ENCODE measurements at places on chromosomes 7 and 10.

GRCh38 chr7:17815318-17815717, 125.0 kb downstream of the SNX13 start:
- DNase-seq, result no peak

- no peak for DNase-seq
These were observed 86.6 kb downstream of the FRMPD2 start for GRCh38 chr10:48187713-48188485.

GRCh38 chr7:79513261-79513660, 59.8 kb upstream of the MAGI2 start:
- DNase-seq, result no peak

DNA sequence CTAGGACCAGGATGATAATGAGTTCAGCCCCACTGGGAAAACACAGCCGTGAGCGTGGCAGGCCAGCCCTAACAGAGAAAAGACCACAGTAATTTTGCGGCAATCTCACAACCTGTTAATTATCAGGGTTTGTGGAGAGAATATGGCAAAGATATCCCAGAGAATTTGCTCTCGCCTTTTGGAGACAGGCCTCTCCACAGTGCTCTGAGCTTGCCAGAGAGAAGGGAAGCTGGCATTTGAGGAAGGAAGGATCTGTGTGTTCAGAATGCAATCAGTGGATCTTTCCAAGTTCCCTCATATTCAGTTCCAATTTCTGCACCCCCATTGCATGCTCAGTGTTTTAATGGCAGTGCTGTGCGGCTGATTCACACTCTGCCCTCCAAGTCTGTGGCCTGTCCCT, 60.2 kb downstream of the PLPP4 start:
- DNase-seq, result no peak

GRCh38 chr7:6237011-6237410, 35.4 kb downstream of the CYTH3 start:
- DNase-seq, result no peak

- DNase-seq, result no peak
These were observed 34.0 kb downstream of the LUC7L2 start for GRCh38 chr7:139393621-139394211.

DNA sequence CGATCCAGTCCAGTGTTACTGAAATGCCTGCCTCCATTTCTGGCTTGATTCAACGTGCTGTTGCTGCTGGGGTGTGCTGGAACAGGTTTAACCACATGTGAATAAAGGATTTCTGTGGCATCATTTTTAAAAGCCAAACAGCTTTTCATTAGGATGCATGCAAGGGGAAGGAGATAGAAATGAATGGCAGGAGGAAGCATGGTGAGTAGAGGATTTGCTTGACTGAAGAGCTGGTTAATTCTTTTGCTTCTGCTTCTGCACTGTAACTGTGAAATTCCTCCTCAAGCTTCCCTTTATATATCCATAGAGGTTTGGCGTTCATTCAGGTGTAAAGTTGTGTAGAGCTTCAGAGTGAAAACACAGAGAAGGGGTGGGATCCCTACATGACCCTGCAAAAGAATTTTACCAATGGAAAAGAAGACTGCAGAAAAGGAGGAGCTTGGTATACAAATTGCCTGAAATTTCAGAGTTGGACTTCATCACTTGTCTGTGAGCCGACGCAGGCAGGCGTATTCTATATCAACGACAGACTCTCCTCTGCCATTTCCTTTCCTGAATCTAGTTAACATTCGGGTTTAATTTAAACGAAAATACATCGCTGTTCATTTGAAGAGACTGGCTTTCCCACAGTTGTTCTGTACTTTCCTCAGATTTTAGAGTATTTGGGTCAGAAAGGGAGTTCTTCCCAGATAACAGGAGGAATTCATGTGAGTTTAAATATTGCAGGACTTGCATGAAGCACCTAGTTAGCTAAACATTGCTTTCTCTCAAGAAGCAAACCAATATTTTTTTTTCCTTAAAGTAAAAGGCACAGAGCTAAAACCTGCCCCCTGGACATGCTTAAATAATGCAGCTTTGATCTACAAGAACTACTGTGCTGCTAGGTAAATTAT, at the start of gene SOSTDC1:
SOSTDC1 (minus strand) TSS at position 270 of the 893 bp plus-strand sequence; CDS start at position 200, 70 bp downstream.
- DNase-seq, result no peak

DNA sequence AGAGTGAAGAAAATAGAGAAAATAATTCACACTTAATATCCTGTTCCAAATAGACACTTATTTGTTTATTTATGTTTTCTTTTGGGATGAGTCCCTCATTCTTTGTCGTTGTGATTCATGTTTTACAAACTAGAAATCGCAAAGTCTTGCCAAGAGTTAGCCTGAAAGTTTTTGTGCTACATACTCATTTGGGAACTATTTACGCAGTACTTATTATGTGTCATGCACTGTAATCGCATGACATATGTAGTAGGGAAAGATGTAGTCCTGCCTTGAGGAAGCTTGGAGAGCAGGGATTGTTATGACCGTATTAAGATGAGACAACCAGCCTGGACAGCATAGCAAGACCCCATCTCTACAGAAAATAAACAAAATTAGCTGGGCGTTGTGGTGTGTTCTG, 189.3 kb downstream of the ABCA13 start:
- DNase-seq, result no peak

GRCh38 chr10:83994325-83994724, 145.0 kb upstream of the GHITM start:
- DNase-seq, result no peak

GRCh38 chr7:96921771-96922170, 83.6 kb upstream of the DLX6 start:
- no peak for DNase-seq

GRCh38 chr10:21517134-21518031, 8.1 kb downstream of the SKIDA1 start:
- DNase-seq, result peak; percentile 82

DNA sequence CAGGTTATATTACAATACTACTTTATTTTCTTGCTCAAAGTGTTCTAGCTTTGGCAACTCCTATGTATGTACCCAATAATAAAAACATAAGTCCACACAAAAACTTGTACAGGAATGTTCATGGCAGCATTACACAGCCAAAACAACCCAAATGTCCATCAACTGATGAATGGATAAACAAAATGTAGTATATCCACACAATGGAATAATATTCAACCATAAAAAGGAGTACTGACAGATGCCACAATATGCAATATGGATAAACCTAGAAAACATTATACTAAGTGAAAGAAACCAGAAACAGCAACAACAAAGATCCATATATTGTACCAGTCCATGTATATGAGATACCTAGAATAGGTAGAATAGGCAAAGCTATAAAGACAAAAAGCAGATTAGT, 21.0 kb downstream of the PPA1 start:
- DNase-seq, result no peak

GRCh38 chr10:105986912-105987635, 1177.4 kb downstream of the SORCS1 start:
- peak; percentile 74 for DNase-seq

GRCh38 chr7:156158213-156158612, 345.9 kb upstream of the SHH start:
- no peak for DNase-seq

DNA sequence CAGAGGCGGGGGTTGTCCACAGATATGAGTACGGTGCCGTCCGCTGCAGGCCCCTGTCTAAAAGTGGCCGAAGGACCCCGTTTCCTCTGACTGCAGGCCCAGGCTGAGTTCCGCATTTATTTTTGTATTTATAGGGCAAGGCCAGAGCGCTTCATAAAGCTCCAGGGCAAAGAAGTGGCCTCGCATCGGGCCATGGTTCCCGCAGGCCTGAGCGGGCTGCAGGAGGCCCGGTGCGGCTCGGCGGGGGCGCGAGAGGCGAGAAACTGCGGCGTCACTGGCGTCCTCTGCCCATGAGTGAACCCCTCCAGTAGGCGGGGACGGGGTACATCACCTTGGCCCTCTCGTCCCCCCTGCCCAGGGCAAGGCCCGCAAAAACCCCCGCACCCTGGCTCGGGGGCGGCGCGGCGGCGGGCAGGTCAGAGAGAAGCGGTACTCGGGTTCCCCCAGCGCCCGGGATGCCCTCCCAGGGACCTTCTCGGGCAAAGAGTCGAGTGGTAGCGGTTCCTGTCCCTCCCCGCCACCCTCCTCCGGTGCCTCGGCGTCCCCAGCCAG, 355.7 kb downstream of the DNAJB6 start:
- DNase-seq, result no peak

DNA sequence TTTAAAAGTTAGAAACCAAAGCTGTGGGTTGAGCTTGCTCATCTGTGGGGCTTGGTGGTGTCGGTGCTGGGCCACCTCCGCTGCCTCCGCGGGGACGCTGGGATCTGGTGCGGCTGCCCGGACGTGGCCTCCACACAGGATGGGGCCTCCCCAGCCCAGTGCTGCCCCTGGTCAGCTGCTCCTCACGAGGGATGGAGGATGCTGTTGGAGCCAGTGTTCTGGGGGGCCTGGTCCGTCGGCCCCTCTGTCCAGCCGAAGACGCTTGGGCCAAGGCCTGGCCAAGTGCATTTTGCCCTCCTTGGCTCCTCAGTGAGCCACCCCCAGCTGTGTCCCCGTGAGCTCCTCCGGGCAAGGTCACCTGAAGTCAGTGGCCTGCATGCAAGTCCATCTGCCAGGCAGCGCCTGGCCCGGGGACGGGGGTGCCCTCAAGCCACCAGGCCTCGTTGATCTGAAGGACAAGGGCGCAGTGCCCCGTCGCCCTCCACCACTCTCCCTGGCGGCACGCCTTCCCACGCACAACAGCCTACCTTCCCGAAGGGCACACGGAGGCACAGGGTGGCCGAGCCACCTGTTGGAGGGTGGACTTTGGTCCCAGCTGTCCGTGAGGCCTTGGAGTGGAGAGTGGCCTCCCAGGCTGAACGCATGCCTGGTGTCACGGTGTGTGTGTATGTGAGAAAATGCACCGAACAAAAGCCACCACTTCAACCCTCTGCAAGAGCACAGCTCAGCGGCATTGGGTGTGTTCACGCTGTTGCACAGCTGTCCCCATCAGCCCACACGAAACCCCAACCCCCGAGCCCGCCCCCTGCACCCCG, 27.3 kb downstream of the KNDC1 start:
- peak; percentile 48 for DNase-seq

DNA sequence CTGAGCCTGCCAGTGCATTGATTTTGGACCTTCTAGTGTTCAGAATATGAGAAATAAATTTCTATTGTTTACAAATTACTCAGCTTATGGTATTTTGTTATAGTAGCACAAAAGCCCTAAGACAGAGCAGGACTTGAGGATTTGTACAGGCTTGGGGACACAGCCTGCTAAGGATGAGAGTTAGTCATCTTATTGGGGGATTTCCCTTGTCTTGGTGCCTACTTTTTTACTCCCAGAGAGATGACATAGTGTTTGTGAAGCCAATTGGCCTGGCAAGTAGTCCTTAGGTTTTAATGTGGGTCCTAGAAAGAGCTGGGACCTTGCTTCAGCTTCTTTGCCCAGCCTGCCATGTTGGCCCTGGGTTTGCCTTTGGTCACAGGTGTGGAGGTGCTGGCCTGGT, 364.0 kb downstream of the REEP3 start:
- DNase-seq, result no peak

- DNase-seq, result no peak
These were observed 8.6 kb upstream of the UPF2 start for GRCh38 chr10:12051241-12051640.

DNA sequence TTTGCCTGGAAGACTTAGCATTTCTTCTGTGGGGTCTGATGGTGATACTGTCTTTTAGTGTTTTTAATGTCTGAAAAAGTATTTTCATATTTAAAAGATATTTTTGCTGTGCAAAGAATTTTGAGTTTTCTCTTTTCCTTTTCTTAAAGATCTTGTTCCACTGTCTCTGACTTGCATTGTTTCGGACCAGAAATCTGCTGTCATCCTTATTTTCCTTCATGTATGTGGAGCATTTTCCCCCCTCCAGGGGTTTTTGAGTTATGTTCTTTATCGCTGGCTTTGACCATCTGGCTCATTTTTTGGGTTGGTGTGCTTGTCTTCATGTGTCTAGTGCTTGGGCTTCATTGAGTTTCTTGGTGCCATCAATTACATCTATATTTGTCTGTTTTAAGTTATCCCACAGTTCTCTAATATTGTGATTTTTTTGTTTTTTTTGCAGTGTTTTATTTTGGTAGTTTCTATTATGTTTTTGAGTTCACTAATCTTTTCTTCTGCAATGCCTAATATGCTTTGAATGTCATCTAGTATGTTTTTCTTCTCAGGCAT, 119.9 kb downstream of the MGMT start:
- DNase-seq, result no peak

- DNase-seq, result no peak
These were observed 26.4 kb downstream of the DRGX start for GRCh38 chr10:49369216-49370162.

DNA sequence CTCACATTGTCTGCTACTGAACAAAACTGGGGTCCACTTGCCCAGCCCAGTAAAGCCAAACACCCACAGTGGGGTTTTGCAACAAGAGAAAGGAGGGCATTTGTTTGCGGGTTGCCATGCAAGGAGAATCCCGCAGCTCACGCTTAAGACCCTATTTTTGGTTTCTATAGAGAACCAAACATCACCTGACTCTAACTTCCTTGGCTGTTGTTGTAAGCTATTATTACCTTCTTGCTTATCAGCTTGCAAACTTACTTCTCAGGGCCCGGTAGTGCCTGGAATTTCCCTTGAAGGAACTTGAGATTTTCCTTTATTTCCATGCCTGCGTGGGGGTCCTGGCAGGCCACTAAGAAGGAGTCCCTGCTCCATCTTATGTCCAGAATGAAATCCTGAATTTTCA, 20.7 kb downstream of the IFIT3 start:
- DNase-seq, result no peak

GRCh38 chr7:112982441-112983063, 104.1 kb downstream of the GPR85 start:
- DNase-seq, result no peak

DNA sequence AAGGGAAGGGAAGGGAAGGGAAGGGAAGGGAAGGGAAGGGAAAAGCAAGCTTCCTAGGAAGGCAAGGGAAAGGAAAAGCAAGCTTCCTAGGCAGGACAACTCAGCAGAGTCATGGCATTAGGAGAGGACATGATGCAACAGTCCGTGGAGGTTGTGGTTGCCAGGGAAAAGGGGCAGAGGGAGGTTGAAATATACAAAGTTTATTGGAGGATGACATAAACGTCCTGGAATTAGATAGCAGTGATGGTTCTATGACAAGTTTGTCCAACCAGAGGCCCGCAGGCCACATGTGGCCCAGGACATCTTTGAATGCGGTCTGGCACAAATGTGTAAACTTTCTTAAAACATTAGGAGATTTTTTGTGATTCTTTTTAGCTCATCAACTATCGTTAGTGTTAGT, 59.8 kb upstream of the OPN4 start:
- no peak for DNase-seq

- peak; percentile 11 for DNase-seq
These were observed 43.4 kb downstream of the ADCYAP1R1 start for GRCh38 chr7:31095286-31096197.
